Umbilical cord (tissue), 2 donors: ENCODE measurements at places on chromosomes 6 and 20.

- no peak for DNase-seq
Observed at GRCh38 chr6:34908194-34908593, 19.1 kb downstream of the ANKS1A start.

- DNase-seq = no peak
Observed at GRCh38 chr6:121460170-121460569, 24.7 kb downstream of the GJA1 start.

GRCh38 chr20:46364670-46365486 is 41.5 kb downstream of the ELMO2 start:
- no peak for DNase-seq

- DNase-seq = peak; percentile 19
Observed at GRCh38 chr6:13485923-13486562, 1.4 kb downstream of the GFOD1 start.

GRCh38 chr20:1907586-1907985 is 12.4 kb downstream of the SIRPA start:
- DNase-seq = no peak

DNA sequence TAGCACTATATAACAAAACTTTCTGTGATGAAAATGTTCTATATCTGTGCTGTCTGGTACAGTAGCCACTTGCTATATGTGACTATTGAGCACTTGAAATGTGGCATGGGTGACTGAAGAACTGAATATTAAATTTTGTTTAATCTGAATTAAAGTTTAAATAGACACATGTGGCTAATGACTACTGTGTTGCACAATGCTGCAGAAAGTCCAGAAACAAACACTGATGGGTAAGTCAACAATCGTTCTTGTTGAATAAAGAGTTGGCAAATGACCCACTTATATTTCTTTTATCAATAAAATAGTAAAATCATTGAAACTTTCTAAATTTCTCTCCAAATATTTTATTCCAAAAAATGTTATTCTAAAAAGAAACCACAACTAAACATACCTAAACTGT is 81.8 kb downstream of the PROKR2 start:
- no peak for DNase-seq

GRCh38 chr6:161921602-161922395 is 647.9 kb upstream of the AGPAT4 start:
- DNase-seq = no peak

GRCh38 chr6:141110481-141110880 is 1022.2 kb upstream of the GJE1 start:
- DNase-seq = no peak

DNA sequence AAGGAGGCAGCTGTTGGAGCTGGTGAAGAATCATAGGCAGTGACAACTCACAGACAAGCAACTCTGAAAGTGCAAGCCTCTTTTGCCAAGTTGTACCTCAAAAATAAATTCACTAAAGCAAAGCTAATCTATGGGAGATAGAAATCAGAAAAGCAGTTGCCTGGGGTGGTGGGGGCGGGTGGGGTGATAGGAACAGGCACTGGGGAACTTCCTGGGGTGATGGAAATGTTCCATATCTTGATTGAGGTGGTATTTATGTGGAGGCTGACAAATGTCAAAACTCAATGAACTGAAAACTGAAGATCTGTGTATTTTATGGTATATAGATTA is 52.4 kb downstream of the ATP9A start:
- DNase-seq = no peak

GRCh38 chr20:62816884-62817873 is at the start of gene COL9A3:
Gene COL9A3, plus strand, starts transcription at chr20:62817050. Its CDS starts 15 bp downstream, at chr20:62817065.
- no peak for DNase-seq

DNA sequence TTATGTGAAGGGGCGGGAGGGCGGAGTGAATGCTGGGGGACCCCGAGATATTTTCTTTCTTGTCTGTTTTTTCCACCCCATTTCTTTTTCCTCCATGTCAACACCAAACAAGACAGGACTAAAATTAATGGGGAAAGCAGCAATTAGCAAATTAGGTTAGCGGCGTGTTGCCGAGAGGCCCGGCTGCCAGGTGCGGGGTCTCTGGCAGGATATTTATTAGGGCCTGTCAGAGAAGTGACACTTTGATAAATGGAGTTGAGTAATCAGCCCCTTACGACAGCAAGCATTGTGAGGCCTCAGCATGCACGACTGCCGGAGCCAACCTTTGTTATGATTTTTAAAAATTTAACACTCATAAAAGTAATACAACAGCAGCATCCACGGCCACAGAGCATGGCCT is 193.8 kb downstream of the DHX35 start:
- no peak for DNase-seq

DNA sequence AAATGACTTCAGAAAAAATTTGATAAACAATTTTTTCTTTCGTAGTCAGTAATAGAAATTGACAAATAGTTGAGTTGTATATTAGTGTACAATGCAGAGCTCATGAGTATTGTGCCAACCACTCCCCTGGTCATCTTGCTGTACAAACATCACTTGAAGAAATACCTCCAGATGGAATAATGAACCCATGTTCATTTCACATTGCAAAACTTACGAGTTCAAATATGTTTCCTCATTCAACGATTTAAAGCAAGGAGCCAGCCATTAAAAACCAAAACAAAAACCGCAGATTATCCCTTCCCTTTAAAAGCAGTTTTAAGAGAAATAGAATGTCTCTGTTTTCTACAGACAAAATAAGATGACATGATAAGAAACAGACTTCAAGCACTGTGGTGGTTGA is 62.5 kb downstream of the RALGAPA2 start:
- no peak for DNase-seq

DNA sequence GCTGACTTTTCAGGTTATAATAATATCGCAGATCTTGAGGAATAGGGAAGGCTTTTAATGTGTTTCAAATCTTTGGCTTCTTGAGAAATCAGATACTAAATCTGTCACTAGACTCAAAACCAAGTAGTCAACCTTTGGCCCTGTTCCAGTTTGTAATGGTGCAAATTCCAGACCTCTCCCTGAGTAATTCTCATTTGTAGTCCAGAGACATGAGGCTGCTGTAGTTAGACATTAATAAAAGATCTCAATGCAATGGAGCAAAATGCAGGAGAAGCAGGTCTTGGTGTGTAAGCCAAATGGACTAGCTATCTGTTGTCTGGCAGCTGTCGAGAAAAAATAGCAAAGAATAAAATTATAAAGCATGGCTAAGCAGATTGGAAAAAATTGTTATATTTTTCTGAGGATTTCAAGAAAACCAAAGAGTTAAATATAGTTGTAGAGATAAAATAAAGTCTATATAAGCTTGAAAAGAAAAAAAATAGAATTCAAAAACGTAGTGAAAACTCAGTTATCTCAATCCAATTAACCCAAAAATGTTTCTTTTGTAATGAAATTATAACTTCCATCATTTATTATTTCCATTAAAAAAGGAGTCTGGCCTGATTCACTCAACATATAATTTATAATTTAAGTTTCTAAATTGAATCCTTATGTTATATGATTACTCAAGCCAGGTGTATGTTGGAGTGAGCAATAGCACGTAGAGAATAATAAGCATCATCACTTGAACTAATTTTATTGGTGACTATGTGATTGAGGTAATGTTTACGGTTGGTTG is 161.5 kb upstream of the ADGRB3 start:
- DNase-seq = no peak
